B cell (primary cell): ENCODE measurements at places on chromosomes 16 and 17. TPM values are rescaled to one million over a fixed set of nuclear protein-coding genes. Genes with fewer than 3 reads are reported as not detected.

The DOC2A gene
- polyA plus RNA-seq, result not detected in 2 replicates

The TEKT3 gene
- polyA plus RNA-seq, result 0.48 and 1.8 TPM in 2 replicates

The TMEM235 gene
- not detected in 2 replicates for polyA plus RNA-seq

The TRIM47 gene
- polyA plus RNA-seq, result 2.3 and 8.3 TPM in 2 replicates

The CDRT4 gene
- polyA plus RNA-seq, result 2.1 and 23.0 TPM in 2 replicates
